ENCODE measurements at places on chromosomes 11 and 22.

- DNase-seq, result no peak
Measured at GRCh38 chr11:198236-198806, 5.4 kb downstream of the SCGB1C1 start.

- DNase-seq, result no peak
Measured at GRCh38 chr11:86414032-86414431, 39.3 kb downstream of the CCDC81 start.

GRCh38 chr11:73213196-73214143, 4.6 kb upstream of the P2RY2 start:
- DNase-seq, result no peak

DNA sequence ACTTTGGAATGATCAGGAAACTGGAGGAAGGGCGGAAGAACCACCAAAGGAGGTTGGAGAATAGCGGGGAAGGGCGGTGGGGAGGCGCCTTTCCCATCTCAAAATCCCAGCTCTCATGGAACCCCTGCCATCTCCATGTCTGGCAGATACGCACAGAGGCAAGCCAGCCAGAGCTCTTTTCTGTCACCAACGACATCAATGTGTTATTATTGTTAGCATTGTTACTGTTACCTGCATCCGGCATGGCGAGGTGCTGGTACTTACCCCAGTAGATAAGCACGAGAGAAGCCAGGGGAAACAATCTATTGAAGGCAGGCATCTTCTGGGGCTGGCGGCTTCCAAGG, 969 bp downstream of the SCN3B start:
- DNase-seq, result no peak

- peak; percentile 40 for DNase-seq
Measured at GRCh38 chr11:56783448-56784041, 35.0 kb upstream of the OR9G4 start.

DNA sequence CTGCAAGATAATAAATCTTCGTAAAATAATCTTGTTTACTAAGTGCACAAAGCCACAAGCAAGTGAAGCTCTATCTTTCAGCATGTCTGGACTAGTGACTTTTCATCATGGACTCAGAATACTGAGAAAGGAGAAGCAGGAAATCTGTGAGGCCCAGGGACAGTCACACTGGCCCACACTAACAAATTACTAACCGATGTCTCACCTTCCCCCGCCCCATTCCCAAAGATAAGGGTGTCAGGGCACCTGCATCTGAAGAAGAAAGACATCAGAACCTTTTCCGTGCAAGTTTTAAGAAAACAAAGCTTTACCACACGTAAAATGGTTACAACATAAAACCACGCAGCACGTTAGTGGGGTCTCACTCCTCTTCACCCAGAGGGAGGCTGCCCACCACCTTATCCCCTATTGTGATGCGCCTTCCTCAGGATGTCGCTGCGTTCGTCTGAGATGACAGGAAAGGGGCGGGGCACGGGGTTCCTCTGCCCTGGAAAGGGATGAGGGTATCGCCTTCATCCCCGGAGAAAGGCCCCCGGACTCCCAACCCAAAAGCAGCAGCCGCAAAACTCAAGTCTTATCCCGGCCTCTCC, 616 bp downstream of the BTBD10 start:
- no peak for DNase-seq

DNA sequence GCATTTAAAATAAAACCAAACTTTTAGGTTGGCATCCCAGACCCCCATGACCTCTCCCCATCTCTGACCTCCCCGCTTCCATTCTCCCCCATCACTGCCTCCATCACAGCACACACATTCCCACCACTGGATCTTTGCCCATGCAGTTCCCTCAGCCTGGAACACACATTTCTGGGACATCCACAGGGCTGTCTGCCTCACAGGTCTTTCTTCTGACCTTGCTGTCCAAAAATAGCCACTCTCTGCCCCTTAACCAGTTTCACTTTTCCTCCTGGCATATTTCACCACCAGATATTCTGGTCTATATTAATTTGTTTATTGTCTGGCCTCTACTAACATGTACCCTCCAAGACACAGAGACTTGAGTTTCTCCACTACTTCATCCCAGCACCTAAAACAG, 75.2 kb upstream of the PRDM11 start:
- no peak for DNase-seq

DNA sequence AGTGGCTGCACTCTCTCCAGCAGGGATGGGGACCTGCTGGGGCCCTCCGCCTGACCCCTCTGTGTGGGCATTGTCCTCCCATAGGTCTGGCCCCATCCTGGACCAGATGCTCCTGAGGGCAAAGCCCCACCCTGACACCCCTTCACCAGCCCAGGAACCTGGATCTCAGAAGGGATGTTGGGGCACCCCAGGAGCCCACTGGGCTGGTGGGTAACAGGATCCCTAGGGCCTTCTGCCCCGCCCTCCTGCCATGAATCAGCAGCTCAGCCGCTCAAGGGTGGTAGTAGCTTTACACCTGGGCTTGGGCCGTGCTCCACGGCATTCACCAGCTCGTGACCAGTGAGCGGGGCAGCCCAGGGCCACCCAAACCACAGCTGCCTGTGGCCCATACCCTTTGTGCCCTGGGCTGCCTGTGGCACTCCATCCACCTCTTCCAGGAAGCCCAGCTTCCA, 1.0 kb upstream of the MAPK12 start:
- no peak for DNase-seq
